ENCODE measurements at places on chromosomes 13 and 19. TPM values are rescaled to one million over a fixed set of nuclear protein-coding genes. Genes with fewer than 3 reads are reported as not detected.

- no peak for DNase-seq
Observed at GRCh38 chr13:96782186-96782585, 212.1 kb downstream of the OXGR1 start.

DNA sequence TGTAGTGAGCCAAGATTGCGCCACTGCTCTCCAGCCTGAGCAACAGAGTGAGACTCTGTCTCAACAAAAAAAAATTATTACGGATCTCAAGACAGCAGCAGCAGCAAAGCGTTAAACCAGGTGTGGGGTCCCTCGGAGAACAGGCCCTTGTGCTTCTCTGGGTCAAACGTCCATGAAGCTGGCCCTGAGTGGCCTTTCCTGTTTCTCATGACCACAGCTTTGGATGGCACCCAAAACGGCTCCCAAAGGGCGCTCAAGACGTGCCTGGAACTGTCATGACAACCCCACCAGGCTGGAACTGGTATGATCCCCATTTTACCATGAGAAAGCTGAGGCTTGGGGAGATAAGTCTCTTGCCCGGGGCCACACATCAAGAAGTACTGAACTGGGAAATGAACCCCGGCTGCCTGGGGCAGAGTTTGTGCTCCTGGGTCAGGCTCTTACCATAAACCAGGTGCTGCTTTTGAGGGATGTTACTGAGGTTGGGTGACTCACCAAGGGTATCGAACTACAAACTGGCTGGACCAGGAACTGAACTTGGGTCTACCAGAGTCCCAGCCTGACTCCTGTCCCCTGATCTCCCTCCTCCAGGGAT lies 11.6 kb upstream of the SAMD1 start:
- DNase-seq = no peak

GRCh38 chr13:36133950-36134626 lies 2.9 kb upstream of the DCLK1 start:
- no peak for DNase-seq

- no peak for DNase-seq
Observed at GRCh38 chr13:69319656-69320055, 788.0 kb upstream of the ATXN8OS start.

DNA sequence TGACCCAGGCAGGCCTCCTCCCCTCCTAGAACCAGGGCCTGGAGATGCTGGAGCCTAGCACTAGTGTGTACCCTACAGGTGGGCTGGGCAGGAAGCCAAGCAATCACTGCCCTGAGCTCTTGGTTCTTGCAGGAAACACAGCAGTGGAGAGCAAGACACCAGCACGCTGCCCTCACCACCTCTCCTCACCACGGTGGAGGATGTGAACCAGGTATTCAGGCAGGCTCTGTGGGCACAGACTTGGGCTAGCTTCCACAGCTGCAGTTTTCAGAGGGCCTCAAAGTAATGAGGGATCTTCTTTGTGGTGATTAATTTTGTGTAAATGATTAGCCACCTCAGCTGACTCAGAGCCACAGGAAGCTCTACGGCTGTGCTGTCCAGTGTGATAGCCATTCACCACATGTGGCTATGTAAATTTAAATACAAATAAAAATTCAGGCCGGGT lies 13.6 kb upstream of the GPI start:
- no peak for DNase-seq

DNA sequence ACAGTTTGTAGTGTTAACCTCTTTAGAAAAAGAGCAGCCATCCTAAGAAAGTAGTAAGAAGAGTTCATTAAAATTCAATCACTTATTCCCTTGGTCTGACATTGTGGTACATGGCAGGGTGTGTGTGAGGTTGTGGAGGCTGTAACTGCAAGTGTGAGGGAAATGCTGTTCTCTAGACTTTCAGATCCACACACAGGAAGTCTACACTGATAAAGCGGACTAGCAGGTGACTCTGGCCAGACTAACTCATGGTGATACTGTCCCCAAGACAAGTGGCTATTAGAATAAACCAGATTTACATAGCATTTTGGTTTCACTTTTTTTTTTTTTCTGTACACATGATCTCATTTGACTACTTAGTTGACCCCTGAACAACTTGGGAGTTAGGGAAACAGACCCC lies 10.0 kb downstream of the MTIF3 start:
- no peak for DNase-seq

The FXYD7 gene
- 0.69 TPM for total RNA-seq

The ZGLP1 gene
- total RNA-seq = 13.5 TPM

DNA sequence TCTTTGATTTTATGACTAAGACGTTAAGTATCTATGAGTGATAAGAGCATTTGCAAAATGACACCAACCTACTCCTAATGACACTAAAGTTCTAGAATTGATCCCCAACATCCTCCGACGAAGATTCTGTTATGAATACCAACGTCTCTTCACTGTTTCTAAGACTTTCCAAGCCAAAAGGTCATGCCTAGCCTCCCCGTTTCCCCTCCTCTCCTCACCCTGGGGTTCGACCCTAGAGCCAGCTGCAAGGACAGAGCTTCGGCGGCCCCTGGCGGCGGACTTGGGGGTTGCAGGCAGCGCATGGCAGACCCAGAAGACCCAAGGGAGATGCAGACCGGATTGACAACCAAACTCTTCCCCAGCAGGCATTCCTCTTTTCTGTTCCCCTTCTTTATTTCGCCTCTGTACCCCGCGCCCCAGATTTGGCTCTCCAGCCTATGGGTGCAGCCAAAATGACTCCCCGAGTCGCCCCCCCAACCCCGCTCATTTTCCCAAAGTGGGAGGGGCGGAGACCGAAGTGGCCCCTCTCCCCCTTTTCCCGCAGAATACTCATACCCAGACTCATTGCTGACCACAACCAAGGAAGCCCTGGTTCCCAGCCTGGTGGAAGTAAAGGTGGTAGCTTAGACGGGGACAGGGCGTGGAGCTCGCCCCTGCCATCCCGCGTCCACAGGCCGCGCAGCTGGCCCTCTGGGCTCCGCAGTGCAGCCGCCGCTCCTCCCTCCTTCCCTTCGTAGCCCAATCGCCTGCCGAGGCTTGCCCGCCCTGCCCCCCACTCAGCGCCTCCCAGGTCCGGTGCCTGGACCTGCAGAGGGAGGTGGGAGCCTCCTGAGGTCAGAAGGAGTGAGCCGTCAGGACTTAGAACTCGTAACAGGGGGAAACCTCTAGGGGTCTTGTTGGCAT lies 4.1 kb upstream of the EML2 start:
- peak; percentile 97 for DNase-seq

- DNase-seq = no peak
Observed at GRCh38 chr13:57408312-57408711, 223.2 kb upstream of the PCDH17 start.

All from mesothelial cell of epicardium (in vitro differentiated cells).